ENCODE measurements at places on chromosomes 4 and X.

DNA sequence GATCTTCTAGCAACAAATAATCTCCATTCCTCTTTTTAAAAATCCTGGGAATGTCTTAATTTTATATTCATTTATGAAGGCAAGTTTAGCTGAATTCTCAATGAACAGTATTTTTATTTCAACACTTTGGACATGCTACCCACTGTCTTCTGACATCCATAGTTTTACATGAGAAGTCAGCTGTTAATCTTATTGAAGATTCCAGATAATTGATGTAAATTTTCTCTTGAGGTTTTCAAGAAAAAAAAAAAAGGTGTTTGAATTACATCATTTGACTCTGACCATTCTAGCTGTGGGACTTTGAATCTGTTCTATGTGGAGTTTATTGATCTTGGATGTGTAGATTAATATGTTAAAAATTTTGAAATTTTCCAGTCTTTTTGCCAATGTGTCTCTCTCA lies 28.0 kb downstream of the PDHA2 start:
- no peak for DNase-seq

- no peak for DNase-seq
These were observed 240.2 kb downstream of the RAPGEF2 start for GRCh38 chr4:159343116-159343515.

- DNase-seq, result no peak
These were observed 74.8 kb upstream of the SLC34A2 start for GRCh38 chr4:25580633-25581467.

GRCh38 chrX:74814681-74815080 lies 110.6 kb downstream of the NEXMIF start:
- DNase-seq, result no peak

GRCh38 chr4:71526637-71527406 lies 188.0 kb downstream of the SLC4A4 start:
- no peak for DNase-seq

GRCh38 chr4:57496697-57497471 lies 386.7 kb upstream of the IGFBP7 start:
- no peak for DNase-seq

DNA sequence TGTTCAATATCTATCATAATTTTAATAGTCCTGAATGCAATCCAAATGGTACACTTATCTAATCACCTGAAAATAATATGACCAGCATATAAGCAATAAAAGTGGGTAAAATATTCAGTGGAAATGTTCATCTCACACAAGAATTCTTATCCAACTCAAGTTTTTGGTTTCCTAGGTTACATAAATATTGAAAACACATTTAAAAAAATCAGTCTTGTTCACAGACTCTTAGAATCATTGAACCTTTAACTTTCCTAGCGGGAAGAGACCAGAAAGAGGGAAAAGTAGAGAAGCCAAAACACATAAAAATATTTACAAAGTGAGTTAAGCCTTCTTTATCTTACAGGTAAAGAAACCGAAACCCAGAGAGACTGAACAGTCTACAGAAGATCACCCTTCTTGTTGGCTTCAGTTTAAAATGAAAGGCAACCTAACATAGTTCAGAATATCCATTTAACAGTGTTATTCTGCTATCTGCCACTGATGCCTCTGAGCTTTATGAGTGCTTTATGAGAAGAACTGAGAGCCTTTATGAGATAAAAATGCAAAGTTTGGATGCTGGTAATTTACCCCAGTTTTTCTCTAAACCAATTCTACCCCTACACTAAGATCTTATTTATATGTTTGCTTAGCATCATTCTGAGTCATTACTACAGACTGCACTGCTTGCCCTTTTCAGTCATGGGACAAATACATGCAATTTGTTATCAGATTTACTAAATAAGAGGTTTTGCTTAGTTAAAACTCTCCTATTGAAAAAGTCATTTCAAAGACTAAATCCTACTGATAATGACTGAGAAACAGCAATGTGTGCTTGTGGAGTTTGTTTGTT lies 453.3 kb upstream of the INTU start:
- no peak for DNase-seq

- peak; percentile 24 for DNase-seq
These were observed 57.4 kb downstream of the VEGFC start for GRCh38 chr4:176735300-176735699.

DNA sequence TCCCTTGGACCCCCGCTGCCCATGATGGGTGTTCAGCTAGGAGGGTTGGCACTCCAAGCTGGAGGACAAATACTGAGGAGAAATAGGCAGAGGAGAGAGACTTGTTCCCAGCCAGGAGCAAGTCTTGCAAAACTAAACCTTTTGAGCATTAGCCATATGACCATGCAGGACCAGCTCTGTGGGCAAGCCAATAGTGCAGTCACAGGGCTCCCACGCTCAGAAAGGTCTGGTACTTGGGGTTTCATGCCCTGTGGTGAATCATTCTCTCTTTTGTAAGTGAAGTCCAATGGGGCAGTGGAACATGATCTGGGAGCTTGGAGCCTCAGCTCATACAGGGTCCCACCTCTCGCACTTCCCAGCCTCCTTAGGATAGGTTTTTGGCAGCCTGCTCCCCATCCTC lies 300.9 kb downstream of the BCOR start:
- DNase-seq, result no peak

GRCh38 chr4:17557880-17558279 lies 19.1 kb upstream of the LAP3 start:
- DNase-seq, result no peak

All from stromal cell of bone marrow (primary cell).